MM.1S (cell line): ENCODE measurements at places on chromosomes 16 and 17.

DNA sequence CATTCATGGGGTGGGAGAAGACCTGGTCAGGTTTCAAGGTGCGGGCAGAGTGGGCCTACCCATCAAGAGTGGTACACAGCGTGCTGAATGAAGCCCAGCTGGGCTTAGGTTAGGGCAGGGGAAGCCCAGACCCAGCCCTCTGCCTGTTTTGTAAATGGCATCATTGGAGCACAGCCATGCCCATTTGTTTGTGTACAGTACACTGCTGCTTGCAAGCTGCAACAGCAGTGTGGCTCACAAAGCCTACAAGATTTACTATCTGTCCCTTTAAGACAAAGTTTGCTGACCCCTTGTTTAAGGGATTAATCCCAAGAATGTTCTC is 230.1 kb upstream of the TNRC6C start:
- DNase-seq: no peak

GRCh38 chr16:67184995-67185650 is 1.4 kb upstream of the MATCAP1 start:
- peak; percentile 76 for DNase-seq

DNA sequence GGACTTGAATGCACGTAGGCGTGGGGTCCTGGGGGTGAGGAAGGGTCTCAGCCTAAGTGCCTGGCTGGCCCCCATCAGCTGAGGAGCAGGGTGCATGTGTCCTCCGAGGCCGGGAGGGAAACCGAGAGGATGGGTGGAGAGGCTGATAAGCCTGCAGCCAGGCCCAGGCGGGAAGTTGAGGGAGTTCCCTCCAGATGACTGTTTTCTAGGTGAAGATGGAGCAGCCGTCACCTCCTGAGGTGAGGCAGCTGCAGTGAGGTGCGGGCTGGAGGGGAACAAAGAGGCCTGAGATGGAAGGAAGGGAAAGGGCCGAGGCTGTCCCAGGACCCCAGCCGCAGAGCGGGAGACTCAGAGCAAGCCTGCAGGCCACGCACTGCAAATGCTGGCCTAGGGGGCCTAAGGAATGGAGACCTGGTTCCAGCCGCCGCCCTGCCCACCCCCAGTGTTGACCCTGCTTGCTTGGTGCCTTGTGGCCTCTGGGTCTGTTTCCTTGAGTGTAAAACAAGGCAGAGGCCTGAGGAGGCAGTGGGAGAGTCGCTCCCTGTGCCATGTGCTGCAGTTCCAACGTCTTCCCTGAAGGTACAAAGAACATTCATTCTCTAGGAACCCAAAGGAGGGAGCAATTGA is 3.0 kb downstream of the PECAM1 start:
- no peak for DNase-seq

GRCh38 chr17:64282753-64283080 is 19.7 kb upstream of the TEX2 start:
- no peak for DNase-seq

GRCh38 chr17:9432934-9433421 is 142.6 kb downstream of the STX8 start:
- DNase-seq: peak; percentile 50

DNA sequence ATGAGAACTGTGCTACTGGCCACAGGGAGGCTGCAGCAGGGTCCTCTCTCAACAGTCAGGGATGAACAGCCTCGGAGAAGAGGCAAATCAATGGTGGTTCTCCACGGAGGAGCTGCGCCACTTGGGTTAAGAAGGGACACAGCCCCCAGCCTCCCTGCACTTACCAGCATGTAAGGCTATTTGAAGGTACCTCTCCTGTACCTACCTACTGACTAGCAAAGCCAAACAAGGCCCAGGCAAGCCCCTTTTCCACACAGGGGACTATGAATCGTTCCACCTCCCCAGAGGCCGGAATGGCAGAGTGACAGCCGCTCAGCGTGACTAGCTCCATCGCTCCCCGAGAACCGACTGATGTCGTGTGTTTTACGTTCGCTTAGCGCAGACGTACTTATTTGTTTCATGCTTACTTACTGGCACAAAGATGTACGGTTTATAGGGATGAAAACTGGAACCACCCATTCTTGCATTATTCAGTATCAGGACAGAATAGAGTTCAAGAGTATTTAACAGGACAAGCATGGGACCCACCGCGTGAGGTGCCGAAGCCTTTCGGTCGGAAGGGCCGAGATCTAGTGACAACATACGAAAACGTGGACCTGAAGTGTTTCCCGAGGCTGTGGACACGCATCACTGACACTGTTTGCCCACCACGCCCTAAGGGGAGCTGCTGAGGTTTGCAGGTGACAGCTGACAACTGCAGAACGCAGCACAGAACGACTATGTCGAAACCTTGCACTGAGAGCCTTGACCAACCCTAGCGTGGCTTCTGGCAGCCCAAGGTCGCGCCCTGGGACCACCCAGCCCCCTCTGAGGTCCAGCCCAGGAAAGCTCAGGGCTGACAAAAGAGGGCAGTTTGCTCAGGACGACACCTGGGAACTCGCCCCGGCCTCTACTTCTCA is 1.0 kb downstream of the TEPSIN start:
- DNase-seq: no peak

DNA sequence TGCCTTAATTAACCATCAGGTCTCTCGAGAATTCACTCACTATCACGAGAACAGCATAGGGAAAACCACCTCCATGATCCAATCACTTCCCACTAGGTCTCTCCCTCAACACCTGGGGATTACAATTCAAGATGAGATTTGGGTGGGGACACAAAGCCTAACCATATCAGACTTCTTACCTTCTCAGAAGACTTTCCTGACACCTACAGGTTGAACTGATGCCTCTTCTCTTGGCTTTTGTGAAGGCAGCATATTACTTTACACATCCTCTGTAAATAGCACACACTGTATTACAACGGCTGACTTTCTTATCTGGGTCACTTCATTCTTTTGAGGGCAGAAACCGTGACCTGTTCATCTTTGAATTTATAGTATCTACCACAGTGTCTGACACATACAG is 23.6 kb downstream of the BMERB1 start:
- DNase-seq: no peak

- no peak for DNase-seq
These were observed 20.3 kb downstream of the GPR142 start for GRCh38 chr17:74387365-74388218.

- no peak for DNase-seq
These were observed 66.7 kb downstream of the PPM1E start for GRCh38 chr17:58822148-58823050.
